T-helper 22 cell (primary cell): ENCODE measurements at places on chromosomes 1 and 21.
A peak's percentile ranks its signal among the peaks of the same experiment; 100 is the strongest.

DNA sequence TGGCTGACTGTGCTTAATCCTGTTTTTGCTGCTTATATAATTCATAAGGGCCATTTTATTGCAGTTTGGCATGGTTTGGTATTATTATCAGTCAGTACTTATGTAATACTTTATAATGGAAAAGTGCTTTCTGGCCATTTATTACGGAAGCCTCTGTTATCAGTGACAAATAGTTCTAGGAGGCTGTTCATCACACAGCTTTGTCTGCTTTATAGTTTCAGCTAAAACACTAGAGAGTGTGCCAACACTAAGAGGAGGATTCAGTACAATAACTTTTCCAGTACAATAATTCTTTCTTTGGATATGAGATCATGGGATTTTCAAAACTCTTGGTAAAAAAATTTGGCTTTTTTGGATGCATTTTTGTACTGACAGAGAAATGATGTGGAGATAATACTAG, 102.9 kb upstream of the PTGFR start:
- DNase-seq: no peak

- no peak for DNase-seq
Measured at GRCh38 chr1:39919545-39919944, 17.8 kb upstream of the MYCL start.

DNA sequence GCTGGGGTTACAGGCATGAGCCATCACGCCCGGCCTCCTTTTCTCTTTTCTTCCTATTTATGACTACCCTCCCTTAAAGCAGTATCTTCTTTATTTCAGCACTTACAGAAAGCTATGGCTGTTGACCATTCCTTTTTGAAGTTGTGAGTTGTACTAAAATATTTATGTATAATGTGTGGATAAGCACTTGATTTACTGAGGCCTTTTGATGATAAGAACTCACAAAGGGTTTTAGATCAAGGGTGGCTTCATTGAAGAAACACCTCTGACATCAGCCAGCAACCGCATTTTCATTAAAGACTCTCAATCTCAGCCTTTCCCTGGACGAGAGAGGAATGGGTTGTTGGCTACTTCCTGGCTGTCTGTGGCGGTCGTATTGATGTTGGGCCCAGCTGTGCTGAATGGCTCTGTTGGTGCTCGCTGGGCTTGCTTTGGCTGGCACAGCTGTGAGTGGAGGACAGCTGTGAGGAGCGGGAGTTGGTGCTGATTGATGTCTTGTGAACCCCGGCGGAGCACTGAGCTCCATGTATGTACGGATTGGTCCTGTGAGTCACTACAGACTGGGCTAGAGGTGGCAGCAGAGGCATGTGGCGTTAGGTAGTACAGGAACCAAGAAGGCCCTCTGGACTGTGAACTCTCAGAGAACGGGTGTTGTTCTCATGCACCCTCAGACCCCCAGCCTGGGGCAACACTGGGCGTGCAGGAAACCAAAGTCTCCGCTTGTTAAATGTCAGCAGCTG, 208.8 kb downstream of the KIF26B start:
- no peak for DNase-seq

DNA sequence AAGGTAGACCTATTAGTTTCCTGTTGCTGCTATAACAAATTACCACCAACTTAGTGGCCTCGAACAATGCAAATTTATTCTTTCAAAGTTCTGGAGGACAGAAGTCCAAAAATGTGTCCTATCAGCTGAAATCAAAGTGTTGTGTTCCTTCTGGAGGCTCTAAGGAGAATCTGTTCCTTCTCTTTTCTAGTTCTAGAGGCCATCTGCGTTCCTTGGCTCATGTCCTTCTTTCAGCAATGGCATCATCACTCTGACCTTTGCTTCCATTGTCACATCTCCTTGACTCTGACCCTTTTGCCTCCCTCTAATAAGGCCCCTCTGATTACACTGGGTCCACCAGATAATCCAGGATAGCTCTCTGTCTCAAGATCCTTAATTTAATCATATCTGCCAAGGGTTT, 1.2 kb upstream of the MR1 start:
- no peak for DNase-seq

DNA sequence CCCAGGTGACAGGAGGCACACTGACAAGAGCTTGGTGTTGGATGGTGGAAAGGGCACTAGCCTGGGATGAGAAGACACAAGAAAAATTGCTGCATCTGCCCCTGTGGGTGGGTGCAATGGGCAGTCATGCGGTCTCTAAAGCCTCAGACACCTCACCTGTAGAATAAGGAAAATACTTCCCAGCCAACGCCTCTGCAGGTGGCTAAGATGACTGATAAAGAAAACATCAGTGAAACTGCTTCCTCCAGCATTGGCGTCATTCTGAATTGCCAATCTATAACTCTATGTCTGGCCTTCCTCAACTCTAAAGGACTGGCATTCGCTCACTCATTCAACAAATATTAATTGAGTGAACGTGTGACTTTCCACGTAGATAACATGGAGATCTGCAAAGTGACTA, 100.4 kb upstream of the F3 start:
- no peak for DNase-seq

- no peak for DNase-seq
Measured at GRCh38 chr1:182163821-182164223, 102.3 kb upstream of the ZNF648 start.

GRCh38 chr1:20321573-20321972, 30.9 kb downstream of the VWA5B1 start:
- DNase-seq: no peak

DNA sequence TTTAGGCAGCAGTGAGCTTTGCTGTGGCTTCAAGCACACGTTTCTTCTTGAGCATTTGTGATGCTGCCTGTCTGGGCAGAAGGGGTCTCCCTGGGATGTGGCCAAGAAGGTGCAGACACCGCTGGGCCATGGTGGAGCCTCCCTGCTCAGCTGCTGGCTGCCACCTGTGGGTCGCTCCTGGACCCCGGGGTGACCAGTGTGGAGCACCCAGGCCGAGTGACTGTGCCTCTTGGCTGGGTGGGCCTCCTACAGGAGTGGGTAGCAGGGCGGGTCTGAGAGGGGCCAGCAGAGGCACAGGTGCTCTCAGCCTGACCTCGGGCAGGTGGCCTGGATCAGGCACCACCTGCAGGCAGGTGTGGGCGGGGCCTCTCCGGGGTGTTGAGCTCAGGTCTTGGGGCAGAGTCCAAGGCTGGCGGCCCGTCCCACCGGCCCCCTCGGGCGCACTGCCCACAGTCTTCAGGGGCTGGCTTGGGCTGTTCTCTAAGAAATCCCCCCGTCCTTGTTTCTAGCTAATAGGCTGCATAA, 42.0 kb upstream of the COL6A1 start:
- no peak for DNase-seq

DNA sequence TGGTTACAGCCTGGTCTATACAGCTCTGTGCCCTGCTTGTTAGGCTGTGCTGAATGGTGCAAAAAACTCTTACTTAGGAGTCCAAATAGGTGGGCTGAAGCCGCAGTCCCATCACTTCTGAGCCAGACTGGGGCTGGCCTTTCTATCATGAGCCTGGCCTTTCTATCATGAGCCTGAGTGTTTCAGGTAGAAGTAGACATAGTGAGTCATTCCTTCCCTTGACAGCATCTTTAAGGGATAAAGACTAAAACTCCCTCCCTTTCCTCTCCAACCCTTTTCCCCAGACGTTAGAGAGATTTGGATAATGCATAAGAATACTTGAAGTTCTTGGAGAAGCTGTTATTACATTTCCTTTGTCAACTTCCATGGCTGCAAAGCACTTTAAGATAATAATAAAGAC, 46.5 kb upstream of the PARP1 start:
- DNase-seq: no peak

GRCh38 chr1:156767879-156768604, 707 bp downstream of the PRCC start:
- DNase-seq: peak; percentile 32

GRCh38 chr1:39573097-39573465, 3.5 kb downstream of the PABPC4 start:
- no peak for DNase-seq

DNA sequence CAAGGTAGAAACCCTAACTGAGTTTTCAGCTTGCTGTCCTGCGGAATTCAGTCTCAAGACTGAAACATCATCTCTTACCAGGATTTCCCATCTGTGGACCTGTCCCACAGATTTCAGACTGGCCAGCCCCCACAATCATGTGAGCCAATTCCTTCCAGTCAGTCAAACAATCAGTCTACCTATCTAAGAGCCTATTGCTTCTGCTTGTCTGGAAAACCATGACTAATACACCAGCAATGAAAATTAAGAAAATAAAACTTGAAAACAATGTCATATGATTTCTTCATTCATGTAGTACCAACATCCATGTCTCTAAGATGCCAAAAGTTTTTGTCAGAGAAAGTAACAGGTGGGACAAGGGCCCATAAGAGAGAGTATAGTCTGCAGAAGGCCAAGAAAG, 57.6 kb upstream of the CRB1 start:
- DNase-seq: no peak

DNA sequence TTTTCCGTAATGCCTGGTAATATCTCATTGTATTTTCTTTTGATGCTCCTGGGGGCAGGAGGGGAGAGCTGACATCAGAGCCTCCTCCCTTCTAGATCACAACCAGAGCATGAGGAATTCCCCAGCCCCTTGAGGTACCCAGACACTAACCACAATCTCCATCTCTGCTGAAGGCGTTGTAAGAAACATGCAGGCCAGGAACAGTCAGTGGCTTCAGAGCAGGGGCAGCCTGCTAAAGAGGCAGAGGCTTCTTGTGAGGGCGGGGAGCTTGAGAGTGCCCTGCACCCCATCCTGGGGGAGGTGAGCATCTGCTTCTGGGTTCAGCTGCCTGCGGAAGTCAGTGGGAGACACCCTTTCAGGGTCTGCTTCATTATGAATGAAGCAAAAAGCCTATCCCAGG, 19.0 kb downstream of the MAPKAPK2 start:
- DNase-seq: peak; percentile 68

DNA sequence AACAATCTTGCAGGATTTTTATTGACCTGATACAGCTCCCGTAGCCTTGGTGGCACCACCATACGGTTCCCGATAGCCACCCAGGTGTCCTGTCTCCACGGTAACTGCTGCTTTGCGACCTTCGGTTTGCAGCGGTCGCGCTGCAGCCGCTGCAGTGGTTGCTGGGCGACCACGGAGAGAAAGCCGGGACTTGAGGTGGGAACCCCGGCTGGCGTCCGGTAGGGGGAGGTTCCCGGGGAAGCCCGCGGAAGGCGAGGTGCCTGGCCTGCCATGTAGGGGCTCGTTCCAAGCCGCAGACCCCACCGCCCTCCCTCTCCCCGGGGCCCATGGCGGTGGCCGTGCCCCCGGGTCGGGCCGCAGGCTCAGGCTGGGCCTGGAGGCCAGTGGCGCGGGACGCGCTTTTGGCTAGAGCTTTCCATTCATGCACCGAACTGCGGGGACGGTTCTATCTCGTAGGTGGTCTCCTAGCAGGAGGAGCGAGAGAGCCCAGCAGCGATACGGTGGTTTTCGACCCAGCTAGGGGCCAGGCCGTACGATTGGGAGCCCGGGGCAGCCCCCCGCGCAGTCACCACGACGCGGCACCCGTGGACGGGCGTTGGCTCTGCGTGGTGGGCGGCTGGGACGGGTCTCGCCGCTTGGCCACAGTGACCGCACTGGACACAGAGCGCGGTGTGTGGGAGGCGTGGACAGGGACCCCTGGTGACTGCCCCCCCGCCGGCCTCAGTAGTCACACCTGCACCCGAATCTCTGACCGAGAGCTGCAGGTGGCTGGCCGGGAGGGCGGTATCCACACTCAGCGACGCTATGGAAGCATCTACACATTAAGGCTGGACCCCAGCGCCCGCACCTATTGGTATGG, at the start of gene KLHDC9:
KLHDC9 (plus strand) TSS at position 152 of the 859 bp plus-strand sequence; CDS start at position 327, 175 bp downstream.
- DNase-seq: peak; percentile 66

DNA sequence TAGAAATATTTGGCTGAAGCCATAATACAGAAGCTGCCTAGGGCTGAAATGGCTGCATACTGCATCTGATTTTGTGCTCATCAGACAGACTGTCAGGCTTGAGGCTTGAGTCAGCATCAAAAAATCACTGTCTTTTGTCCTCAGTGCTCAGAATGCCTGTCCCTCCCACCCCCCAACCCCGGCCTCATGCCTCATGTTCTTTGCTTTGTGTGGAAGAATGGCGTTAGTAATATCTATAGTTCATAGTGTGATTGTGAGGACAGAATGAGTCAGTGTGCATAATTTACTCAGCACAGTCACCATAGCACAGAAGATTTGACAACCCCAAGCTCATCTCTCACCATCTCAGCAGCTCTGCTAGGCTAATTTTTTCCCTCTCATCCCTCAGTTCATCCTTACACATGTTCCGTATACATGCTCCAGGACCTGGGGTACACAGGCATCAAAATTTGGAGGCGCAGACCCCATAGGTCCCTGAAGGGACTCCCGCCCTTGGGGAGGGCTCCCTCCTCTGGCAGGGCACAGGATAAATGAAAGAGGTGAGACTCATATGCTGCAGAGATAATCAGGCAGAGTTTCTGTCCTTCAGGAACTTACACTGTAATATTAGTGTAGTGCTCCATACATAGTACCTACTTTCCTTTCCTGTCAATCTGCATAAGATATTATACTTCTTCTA, 159.1 kb upstream of the C8B start:
- DNase-seq: no peak

- DNase-seq: no peak
Measured at GRCh38 chr21:27649323-27649722, 682.4 kb upstream of the ADAMTS5 start.

DNA sequence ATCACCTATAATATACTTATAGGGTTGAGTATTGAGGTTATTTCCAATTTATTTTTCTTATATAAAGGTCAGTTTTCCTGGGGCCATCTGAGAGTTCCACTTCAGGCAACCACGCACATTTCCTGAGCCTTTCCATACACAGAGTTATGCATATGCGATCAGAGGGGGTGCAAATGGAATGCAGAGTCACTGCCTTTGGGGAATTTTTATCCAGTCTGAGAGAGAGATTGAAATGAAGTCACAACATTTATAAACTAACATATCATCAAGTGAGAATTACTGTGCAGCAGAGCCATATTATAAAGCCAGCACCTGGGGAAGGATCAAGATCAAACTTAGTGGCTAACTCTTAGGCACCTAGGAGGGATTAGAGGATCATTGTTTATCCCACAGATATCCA, 299.9 kb upstream of the PLXNA2 start:
- no peak for DNase-seq

DNA sequence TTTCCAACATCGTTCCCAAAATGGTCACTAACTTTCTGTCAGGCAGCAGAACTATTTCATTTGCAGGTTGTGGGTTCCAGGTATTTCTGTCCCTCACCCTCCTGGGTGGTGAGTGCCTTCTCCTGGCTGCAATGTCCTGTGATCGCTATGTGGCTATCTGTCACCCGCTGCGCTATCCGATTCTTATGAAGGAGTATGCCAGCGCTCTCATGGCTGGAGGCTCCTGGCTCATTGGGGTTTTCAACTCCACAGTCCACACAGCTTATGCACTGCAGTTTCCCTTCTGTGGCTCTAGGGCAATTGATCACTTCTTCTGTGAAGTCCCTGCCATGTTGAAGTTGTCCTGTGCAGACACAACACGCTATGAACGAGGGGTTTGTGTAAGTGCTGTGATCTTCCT, 9.3 kb downstream of the OR2AJ1 start:
- no peak for DNase-seq

- DNase-seq: no peak
Measured at GRCh38 chr1:153612755-153613331, at the start of gene S100A16. S100A16 (minus strand) TSS chr1:153613137; CDS start chr1:153608151, 4,986 bp downstream.

DNA sequence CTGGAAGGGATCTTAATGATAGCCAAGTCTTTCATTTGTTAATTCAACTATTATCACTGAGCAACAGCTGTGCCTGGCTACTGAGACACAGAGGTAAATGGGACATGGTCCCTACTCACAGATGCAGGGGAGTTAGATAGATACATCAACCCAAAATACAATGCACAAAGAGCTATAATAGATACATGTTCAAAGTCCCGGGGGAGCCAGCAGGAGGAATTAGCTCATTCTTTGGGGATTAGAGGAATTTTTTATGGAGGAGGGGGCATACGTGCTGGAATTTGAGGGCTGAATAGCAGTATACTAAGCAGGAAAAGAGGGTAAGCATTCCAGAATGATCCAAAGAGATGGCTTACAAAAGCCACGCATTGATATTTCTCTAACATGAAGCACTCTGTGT, 34.6 kb downstream of the C8B start:
- DNase-seq: no peak
